Nephron progenitor cell (in vitro differentiated cells): ENCODE measurements at places on chromosomes 7 and 10.
A peak's percentile ranks its signal among the peaks of the same experiment; 100 is the strongest.

GRCh38 chr10:102624751-102625645 lies 19.3 kb upstream of the TRIM8 start:
- no peak for DNase-seq

- peak; percentile 79 for DNase-seq
Measured at GRCh38 chr10:79243181-79244067, 103.8 kb upstream of the PPIF start.

DNA sequence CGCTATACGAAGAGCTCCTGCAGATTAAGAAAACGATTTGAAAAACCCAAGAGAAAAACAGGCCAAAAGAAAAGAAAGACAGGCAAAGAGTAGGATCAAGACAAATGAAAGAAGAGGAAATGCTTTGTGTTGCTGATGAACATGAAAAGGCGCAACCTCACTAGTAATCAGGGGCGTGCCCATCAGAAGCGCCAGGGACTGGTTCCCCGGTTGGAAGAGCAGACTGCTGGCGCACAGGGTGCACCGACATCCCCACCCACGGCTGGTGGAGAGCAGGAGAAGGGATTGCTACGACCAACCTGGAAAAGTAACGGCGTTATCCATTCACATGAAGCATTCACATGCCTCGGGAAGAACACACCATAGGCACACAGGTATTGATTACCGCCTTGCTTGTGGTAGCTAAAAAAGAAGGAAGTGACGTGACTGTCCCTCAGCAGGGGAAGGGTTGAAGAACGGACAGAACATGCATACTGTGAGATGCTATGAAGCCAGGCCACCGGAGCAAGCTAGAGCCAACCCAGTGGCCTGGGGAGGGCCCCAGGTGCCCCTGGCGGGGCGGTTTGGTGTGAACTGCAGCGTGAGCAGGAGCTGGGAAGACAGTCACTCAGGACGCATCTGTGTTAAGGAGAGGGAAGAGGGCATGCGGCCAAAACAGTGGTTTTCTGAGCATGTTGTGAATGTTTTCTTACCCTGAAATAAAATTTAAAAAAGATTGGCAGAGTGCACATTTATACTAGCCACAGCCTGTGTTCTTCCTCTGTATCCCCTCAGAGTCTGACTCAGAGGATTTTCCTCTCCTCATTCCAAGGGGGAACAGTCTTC lies 18.3 kb downstream of the AGAP3 start:
- DNase-seq = no peak

DNA sequence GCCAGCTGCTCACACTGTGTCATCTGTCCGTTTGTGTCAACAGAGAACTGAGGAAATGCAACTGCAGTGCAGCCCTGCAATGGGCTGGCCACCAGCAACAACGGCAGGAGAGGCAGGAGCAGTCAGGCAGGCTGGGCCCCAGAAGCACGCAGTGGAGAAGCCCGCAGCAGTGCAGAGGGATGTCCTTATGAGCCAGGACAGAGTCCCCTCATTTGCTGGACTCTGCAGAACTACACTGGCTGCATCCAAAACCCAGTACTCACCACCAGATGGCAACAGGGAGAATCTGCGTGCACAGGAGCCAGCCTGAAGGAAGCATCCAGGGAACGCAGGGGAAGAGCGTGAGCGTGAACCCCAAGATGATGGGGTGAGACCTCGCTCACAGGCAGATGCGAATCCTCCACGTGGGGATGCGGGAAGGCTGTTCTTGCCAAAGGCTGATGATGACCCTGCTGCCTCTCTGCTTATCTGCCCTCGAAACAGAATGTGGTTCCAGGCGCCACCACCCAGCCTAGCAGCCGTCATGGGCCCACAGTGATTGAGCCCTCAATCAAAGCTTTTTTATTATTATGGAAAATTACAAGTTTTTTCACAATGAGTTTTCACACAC lies 232.1 kb downstream of the PTPRN2 start:
- peak; percentile 20 for DNase-seq

DNA sequence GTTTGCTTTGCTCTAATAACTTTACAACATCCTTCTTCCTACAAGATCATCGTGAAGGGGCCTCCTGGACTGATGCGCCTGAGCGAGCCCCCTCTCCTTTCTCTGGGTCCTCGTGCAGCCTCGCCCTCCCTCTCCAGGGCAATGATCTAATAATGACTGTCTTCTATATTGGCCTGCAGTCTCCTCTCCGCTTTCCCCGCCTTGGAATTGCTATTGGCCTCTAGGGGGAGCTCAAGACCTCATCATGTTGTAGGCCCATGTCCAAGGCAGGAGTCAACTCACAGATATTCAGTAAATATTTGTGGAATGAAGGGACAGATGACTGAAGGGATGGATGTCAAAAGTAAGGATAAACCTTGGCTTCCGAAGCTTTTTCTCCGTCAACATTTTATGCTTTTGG lies 1180.3 kb downstream of the TYW1 start:
- peak; percentile 65 for DNase-seq

GRCh38 chr10:34047389-34047788 lies 712.9 kb upstream of the NRP1 start:
- DNase-seq = no peak

DNA sequence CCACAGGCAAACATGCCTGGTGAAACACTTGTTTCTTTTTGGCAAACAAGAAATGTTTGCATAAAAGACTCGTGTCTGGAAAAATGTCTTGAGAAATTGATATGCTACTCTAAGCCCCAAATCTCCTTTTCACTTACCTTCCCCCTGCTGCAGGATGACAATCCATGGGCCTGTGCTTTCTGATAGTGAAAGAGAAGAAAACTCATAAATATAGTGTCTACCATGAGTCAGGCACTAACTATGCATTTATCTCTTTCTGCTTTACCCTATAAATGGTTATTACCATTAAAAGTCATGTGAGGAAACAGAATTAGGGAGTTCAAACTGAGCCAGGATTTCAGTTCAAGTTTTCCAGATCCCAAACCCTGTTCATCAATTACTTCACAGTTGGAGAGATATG lies 6.6 kb upstream of the TARP start:
- DNase-seq = no peak
